AG08395 (cell line): ENCODE measurements at places on chromosomes 4 and X.

- DNase-seq, result no peak
Measured at GRCh38 chr4:185536411-185536709, 1.1 kb upstream of the PDLIM3 start.

- no peak for DNase-seq
Measured at GRCh38 chr4:189802884-189803283, 137.8 kb upstream of the FRG1 start.

DNA sequence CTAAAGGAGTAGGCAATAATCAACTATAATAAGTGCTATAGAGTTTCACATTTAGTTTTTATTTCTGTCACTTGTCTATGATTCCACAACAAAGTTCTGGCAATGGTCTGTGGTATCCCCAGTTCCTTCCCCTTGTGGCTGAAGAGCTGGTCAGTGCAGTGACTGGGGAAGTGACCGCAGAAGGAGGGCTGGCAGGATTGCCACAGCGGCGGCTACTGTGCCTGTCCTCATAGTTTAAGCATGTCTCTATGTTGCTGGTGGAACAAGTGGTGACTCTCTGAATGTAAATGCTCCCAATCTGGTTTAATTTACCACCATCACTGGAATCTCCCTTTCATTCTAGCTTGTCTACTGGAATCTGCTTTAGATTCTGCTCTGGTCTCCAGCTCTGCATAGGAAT, 170.6 kb upstream of the GK2 start:
- DNase-seq, result no peak

DNA sequence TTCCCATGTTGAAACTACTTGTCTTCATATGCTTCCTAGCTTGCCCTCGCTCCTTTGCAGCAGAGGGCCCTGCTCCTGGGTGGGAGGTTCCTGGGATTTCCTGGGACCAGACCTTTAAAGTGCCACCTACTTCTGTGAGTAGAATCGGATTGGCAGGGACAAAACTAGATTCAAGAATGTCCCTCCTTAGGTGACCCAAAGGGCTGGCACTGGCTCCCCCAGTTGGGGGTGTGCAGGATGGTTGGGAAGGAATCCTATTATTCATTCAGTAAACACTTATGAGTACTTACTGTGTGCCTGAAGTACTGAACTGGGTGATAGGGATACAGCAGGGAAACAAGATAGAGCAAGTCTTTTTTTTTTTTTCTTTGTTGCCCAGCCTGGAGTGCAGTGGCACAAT, 2.6 kb upstream of the KANTR start:
- DNase-seq, result no peak

DNA sequence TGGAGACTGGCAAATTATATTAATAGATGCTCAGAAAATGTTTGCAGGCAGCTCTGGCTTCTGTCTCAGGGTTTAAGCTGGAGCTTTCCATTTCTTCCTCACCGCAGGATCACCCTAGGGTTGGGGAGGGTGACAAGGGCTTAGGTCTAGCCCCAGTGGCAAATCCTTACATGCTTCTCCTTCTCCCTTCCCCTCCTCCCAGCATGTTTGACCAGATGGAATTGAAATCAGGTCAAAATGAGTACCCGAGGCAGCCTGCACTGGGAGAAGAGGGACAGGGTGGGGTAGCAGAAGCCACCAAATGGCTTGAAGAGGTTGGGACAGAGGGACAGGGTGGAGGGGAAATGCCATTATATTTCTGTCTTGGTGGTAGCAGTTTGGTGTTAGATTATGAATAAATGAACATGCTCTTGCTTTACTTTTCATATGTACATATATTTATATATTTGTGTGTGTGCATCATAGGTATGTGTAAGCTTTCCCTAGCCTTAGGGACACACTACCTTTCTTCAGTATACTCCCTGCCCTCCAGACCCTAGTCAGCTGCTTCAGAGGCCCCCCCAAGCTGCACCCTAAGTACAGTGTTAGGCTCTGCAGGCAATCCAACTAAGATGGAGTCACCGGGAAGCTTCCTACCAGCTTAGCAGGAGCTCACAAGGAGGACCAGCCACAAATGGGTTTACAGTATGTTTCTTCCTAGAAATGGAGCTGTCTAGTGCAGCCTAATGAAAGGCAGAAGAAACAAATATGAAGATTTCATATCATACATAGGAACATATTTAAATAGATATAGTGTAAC, 1.8 kb downstream of the TMEM35A start:
- DNase-seq, result no peak

DNA sequence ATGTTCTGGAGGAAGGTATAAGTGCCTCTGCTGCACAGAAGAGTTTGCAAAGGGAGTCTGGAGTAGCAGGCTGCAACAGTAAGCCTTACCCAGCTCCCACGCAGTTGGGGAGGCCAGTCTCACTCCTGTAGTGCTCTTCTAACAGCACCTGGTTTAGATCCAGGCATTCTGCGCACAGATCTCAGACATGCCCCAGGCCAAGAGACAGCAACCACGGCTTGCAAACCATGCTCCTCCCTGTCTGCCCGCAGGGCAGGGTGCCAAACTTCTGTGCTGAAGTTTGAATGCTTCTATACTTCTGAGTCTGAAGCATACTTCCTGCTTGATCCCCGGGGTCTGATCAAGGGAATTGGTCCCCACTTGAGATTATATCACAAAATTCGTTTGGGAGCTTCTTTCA, 106.3 kb downstream of the LINC00632 start:
- DNase-seq, result peak; percentile 34

GRCh38 chr4:30962939-30963338, 242.8 kb downstream of the PCDH7 start:
- no peak for DNase-seq

DNA sequence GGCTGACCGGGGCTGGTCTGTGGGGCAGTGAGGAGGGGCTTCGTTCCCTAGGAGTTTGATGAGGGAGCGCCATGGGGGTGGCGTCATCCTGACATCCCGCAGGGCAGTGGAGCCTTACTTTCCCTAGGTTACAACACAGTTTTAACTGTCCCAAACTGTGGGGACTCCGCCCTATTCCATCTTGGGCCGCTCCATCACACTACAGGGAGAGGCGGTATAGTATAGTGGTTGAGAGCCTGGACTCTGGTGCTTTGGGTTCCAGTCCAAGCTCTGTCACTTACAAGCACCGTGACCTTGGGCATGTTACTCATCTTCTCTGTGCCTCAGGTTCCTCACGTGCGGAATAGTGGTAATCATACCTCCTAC, 44.2 kb downstream of the ZNF185 start:
- DNase-seq, result no peak

DNA sequence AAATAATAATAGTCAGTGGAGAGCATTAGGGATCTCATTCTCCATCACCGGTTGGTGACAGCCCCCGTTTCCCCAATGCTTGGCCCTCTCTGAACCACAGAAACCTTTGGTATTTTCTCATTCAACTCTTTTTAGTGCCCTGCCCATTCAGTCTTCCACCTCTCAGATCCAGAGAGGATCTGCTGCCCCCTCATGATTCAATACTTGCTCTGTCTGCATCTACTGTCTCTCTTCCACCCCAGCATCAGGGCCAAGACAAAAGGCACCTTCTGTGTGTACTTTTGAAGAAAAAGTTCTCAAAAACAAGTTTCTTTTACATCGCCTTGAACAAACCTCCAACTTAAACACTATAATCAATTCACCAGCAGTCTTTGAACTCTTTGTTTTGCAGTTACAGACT, 19.3 kb downstream of the CLTRN start:
- no peak for DNase-seq

DNA sequence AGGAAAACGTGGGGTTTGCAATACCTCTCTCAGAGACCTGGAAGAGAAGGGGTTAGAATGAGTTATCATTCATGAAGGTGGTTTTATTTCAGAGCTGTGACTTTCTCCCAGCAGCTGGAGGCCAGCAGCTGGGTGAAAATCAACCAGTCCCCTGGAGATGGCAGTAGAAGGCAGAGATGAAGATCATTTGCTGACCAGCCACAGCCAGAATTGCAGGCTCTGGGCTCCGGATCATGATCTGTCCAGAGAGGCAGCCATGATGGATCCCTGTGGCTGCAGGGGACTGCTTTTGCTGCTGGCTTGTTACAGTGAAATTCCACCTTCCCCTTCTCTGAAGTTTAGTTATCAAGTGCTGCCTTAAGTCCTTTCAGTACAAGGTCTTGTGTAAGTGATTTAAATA, 46.9 kb upstream of the TAB3 start:
- DNase-seq, result peak; percentile 58

GRCh38 chr4:11602606-11603340, 174.1 kb upstream of the HS3ST1 start:
- no peak for DNase-seq
